ENCODE measurements at places on chromosomes 1 and 21.

DNA sequence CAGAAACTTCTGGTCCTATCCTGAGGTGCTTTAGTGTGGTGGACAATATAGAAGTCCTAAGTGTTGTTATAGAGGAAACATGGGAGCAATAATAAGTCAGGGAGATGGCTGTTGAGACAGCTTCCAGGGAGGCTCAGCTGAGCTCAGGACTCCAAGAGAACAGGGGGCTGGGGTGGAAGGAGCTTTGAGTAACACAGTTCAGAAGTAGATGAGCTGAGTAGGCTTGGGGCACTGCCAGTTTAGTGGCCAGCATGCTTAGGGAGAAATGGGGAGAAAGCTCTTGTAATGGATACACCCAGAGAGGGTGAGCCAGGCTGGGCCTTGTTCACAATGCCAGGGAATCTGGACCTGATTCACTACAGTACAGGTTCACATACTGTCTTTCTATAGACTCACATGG lies 201.6 kb downstream of the DAB1 start:
- DNase-seq: no peak

DNA sequence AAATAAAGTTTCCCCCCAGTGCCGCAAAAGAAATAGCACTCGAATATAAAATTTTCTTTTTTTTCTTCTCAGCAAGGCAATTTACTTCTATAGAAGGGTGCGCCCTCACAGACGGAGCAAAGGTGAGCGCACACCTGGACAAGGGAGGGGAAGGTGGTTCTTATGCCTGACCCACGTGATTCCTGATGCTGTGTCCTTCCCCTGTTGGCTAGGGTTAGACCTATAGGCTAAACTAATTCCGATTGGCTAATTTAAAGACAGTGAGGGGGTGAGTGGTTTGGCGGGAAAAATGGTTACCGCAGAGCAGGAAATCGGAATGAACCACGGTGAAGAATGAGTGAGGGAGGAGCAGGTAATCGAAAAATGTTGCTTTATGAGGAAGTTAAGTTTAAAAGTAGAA lies 607 bp upstream of the FAAH start:
- no peak for DNase-seq

- DNase-seq: no peak
Observed at GRCh38 chr1:6475381-6476133, 9.6 kb upstream of the TNFRSF25 start.

DNA sequence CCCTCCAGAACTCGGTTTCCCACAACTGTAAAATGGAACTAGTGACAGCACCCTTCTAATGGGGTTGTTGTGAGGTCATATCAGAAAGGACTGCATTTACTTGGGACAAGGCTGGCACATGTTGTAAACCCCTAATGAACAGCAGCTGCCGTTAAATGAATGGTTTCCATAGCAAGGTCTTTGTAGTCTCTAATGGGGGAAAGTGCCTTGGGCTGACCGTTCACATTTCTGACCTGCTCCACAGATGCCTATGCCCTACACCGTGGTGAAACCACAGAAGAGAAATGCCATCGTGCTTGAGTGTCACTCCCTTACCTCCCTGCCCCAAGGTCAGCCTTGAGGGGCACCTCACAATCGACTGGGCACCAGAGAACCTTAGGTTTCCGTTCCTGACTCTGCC lies 143.1 kb downstream of the ZSCAN20 start:
- DNase-seq: no peak

DNA sequence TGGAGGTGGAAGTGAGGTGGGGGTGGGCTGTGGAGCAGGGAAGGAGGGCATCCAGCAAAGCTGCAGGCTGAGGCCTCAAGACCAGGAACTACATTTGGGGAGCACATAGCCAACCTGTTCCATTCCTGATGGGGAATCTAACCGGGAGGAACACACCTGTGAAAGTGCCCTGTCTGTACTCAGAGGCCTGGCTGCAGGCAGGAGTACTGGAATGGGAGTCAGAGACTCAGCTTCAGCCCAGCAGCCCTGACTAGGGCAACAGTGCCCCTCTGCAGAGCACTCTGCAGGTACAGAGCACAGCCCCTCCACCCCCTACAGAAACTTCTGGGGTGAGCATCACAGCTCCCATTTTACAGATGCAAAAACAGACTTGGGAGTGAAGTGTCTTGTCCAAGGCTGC lies 126.4 kb downstream of the DMRTB1 start:
- DNase-seq: no peak

DNA sequence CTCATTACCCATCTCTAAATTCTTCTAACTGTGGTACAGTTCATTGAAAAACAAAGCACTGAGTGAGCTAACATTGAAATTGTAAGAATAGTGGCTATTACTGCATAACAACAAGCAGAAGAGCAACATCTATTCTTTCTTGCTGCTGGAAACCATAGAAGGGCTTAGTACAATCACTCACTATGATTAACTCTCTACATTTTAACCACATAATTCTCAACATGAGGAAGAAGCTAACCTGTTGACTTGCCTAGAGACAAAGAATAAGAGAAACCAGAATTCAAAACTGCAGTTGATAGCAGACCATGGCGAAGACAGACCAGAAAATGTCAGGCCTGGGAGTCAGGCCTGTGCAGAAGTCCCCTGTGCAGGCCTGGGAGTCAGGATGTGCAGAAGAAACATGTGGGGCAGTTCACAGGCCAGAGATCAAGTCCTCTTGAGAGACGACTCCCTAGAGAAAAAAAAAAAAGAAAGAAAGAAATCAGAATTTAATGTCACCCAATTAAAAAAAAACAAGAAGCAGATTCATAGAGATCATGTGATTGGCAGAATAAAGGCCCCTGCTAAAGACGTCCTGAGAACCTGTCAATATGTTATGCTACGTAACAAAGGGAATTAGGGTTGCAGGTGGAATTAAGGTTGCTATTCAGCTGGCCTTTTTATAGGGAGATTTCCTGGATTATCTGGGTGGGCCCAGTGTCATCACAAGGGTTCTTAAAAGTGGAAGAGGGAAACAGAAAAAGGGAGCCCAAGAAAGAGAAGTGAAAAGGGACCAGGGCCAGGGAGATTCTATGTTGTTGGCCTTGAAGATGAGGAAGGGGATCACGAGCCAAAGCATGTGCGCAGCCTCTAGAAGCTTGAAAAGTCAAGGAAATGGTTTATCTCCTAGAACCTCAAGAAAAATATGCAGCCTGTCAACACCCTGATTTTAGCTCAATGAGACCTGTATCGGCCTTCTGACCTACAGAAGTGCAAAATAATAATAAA lies 94.9 kb downstream of the MRPL39 start:
- no peak for DNase-seq

DNA sequence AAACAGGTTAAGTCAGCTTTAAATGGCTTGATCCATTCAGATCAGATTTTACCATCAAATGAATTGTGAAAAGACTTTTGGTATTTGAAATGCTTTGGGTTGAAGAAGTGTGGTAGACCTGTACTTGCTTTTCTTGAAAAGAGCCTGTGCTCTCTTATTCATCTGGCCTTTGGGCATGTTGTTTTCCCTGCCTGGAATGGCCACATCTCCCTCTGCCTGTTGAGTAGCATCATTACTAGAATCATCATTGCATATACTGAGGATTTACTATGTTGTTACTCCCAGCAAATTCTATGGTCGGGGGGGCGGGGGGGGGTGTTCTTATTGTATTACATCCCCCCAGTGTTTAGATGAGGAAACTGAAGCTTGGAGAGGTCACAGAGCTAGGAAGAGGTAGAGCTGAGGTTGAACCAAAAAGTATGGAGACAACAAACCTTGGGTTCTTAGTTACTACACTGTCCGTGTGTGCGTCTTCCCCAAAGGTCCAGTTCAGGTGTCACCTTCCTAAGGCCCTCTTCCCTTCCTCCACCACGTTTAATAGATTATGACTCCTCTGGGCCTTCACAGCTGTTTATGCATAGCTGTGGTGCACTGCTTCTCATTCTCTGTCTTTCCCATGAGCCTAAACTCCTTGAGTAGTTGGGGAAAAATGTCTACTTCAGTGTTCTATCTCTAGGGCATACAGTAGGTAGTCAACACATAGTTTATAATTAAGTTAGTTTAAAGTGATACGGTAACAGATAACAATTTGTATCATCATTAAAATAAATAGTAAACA lies 246.4 kb upstream of the HOOK1 start:
- no peak for DNase-seq

GRCh38 chr1:116508984-116509980 lies 61.5 kb downstream of the CD58 start:
- DNase-seq: no peak

DNA sequence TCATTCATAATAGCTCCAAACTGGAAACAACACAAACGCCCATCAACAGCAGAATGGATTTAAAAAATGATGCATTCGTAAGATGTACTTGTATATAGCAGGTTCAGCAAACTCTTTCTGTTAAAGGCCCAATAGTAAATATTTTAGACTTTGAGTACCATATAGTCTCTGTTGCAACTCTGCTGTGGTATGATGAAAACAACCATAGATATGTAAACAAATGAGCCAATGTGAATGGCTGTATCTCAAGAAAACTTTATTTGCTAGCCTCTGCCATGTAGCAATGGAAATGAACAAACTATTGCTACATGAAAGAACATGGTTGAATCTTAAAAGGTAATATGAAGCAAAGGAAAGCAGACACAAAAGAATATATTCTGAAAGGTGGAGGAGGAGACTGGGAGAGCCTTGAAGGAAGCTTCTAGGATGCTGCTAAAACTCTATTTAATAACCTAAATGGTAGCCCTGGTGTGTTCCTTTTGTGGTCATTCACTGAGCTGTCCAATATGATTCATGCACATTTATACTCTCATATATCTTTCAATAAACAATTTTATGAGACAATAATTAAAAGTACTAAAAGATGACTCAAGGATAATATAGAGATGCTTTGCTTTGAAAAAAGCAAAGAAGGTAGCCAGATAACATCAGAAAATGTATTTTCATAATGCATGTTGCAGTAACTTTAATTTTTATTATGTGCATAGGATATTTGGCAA lies 29.1 kb upstream of the FMO3 start:
- no peak for DNase-seq

DNA sequence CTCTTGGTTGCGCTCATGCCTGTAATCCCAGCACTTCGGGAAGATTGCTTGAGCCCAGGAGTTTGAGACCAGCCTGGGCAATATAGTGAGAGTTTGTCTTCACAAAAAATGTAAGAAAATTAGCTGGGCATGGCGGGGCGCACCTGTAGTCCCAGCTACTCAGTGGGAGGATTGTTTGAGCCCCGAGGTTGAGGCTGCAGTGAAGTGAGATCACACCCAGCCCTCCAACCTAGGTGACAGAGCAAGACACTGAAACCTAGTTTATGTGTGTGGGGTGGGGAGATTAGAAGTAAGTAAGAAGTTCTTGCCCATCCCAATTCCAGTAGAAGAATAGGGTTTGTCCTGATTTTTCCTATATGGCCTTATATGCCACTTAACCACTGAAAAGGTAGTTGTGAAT lies 2.0 kb downstream of the RPL5 start:
- no peak for DNase-seq

- DNase-seq: no peak
Observed at GRCh38 chr1:209380420-209380819, 203.1 kb upstream of the CAMK1G start.

DNA sequence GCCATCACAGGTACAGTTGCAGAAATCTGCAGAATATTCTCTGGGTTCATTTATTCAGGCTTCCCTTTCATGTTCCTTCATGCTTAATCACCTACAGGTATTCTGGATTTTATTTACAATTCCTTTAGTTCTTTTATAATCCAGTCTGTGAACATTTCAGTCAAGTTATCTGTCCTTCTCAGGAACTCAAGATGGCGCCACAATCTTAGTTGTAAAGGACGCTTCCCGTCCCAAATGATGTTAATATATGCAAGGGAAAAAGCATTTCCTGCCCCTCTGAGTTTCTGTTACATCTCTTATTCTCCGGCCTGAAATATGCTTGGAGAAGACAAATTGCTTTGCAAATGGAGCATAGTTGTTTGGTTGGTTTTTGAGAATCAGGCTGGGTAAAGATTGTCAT lies 19.3 kb downstream of the F3 start:
- no peak for DNase-seq

- DNase-seq: no peak
Observed at GRCh38 chr1:5968161-5968736, 24.0 kb downstream of the NPHP4 start.

- no peak for DNase-seq
Observed at GRCh38 chr1:68149110-68149798, 83.1 kb downstream of the WLS start.

GRCh38 chr1:72915581-72915980 lies 633.2 kb upstream of the NEGR1 start:
- DNase-seq: no peak

- no peak for DNase-seq
Observed at GRCh38 chr1:51578383-51579109, 38.3 kb upstream of the OSBPL9 start.

DNA sequence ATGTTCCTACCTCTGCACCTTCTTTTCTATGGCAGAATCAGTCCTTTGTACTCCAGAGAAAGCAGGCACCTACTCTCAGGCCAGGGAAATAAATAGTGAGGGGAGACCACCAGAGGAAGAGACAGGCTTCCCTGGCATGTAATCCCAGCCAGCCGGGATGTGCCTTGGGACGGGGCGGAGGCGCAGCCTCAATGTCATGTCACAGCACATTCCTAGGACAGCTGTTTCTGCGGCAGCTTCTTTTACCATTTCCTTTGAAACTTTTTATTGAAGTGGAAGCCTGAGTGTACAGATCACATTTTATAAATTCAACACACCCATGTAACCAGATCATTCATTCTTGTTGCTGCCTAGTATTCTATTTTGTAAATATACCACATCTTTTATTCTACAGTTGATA lies 67.9 kb upstream of the ZNF326 start:
- no peak for DNase-seq

GRCh38 chr21:21137986-21138385 lies 139.8 kb downstream of the NCAM2 start:
- no peak for DNase-seq

DNA sequence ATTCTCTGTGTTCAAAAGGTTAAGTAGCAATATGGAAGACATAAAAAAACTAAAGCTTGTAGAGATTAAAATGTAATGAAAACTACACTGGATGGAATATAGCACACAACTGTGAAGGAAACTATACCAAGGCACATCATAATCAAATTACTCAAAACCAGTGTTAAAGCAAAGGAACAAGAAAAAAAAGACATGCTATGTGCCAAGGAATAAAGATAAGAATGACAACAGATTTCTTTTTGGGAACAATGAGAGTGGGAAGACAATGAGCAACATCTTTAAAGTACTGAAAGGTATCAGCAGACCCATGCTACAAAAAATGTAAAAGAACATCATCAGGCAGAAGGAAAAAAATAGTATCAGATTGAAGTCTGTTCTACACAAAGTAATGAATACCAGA lies 157.8 kb downstream of the VPS13D start:
- no peak for DNase-seq

GRCh38 chr1:241181471-241181870 lies 175.5 kb downstream of the RGS7 start:
- no peak for DNase-seq

- DNase-seq: no peak
Observed at GRCh38 chr1:23629708-23630290, 61.8 kb upstream of the RPL11 start.
